ENCODE measurements at places on chromosomes 7 and 10. TPM values are rescaled to one million over a fixed set of nuclear protein-coding genes. Genes with fewer than 3 reads are reported as not detected.

DNA sequence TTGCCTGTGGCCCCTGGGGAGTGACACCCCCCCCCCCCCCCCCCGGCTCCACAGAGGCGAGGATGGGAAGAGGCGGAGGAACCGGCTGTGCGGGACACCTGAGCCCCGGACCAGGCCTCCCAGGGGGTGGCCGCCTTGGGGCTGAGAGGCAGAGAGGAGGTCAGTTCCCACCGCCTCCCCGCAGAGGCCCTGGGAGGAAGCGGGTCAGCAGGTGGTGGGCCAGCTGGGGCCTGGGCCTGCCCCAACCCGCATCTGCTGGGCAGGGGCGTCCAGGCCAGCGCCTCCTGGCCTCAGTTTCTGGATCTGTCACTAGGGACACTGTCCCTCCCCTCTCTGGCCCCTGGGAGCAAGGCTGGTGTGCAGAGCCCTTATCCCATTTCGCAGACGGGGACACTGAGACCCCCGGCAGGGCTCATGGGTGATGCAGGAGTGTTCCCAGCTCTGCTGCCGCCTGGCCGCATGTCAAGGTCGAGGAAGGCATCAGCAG is 14.6 kb upstream of the LFNG start:
- DNase-seq = peak; percentile 72

DNA sequence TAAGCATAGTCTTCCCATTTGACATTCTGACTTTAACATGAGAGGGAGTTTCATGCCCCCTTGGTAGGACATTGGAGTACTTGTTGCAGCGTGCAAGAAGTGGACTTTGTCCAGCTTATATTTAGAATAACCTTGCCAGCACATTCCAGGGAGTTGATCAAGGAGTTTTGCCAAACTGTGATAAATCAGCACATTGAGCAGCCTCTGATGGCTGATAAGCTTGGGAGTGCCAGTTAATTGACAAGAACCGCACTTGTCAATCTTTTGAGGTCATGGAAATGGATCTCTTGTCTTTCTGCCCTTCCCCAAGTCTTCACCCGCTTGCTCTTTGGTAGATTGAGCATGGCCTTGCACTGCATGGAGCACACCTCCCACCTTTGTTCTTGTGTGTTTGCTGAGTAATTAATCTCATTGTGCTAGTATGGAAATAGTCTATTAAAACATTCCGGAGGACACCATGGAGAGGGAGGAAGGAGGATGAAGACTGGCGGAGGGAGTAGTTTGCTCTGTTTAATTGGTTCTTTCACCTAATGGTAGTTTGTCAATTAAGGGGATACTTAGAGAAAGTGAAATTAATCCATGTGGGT is 668.5 kb upstream of the GALNT17 start:
- no peak for DNase-seq

- DNase-seq = no peak
These were observed 157.0 kb downstream of the EMX2 start for GRCh38 chr10:117699436-117700075.

- DNase-seq = no peak
These were observed 24.6 kb downstream of the NAMPT start for GRCh38 chr7:106260136-106260561.

GRCh38 chr7:18257711-18258110 is 230.1 kb upstream of the PRPS1L1 start:
- no peak for DNase-seq

GRCh38 chr10:113320211-113320610 is 232.6 kb upstream of the HABP2 start:
- DNase-seq = no peak

GRCh38 chr7:123944395-123944794 is 19.4 kb downstream of the SPAM1 start:
- DNase-seq = no peak

DNA sequence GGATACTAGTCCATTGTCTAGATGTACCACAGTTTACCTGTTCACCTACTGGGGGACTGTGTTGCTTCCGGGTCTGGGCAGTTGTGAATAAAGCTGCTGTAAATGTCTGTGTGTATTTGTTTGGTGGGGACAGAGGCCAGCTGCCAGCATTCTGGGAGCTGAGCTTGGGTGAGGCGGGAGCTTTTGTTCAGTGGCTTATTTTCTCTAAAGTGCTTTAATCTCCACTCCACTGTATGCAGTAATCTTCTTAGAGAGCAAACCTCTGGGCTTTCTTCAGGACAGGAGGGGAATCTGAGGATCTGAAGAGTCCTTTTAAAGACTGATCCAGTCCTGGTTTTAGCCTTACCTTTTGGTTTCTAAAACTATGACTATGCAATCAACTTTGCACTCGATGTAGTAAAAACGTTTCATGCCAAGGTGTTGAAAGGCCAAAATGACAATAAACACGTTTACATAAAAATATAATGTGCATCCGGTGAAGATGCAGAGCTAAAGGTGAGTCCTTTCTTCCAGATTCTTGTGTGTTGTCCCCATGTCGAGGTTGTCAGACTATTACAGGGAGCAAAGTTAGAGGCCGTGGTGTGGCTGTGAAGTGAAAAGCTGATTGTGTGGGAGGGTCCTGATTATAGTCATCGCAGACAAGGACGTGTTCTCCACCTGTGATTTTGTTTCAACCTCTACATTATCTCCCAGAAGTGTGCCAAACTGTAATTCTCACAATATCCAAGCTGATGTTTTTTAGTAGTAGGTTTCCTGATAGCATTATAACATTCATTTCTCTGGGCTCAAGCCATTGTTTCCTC is 279.8 kb downstream of the CAMK1D start:
- DNase-seq = no peak

DNA sequence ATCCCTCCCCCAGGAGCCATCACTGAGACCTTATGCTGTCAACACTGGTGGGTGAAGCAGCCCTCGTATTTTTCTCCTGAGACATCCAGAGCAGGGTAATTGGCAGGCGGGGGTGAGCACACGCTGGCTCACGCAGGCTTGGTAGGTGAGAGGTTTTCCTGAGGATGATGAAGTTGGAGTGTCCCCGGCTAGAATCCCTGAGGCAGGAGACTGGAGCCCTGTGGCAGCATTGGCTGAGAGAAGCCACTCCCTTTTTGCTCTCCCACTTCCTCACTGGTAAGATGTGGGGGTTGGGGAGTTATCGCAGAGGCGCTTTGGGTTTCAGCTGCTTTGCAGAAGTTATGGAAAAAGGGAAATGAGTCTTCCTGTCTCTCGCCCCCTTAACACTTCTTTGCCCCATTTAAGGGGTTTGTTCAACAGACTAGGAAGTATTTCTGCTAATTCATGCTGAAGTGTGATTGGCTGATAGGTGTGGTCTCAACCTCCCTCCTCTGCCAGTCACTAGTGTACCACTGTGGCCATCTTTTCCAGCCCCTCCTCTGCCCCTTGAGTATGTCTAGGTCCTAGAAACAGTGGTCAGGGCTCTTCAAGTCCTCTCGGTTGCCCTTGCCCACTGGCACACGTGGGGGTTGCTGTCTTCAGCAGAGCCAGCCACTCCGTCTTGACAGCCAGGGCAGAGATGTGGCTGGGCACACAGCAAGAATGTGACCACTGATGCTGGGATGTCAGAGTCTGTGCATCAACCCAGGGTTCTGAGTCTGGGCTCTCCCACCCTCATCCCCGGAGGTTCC is 5.7 kb downstream of the ARPC1B start:
- DNase-seq = no peak

- no peak for DNase-seq
These were observed 7.6 kb downstream of the STEAP4 start for GRCh38 chr7:88299126-88299525.

GRCh38 chr10:6504296-6504695 is 75.8 kb downstream of the PRKCQ start:
- DNase-seq = no peak

DNA sequence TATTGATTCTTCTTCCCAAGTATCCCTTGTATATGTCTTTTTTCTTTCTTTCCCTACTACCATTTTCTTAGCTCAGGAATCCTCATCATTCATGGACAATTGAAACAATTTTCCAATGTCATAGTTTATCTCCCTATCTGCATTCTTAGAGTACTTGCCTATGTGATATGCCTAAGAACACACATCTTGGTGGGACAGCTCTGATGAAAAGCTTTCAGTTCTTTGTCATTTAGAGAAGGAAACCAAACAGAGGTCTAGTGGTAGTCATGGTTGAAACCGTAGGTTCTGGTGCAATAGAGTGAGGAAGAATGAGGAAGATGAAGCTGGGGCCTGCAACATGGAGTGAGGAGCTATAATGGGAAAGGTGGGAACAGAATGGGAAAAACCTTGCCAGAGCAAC is 28.2 kb downstream of the TDRD1 start:
- DNase-seq = no peak

DNA sequence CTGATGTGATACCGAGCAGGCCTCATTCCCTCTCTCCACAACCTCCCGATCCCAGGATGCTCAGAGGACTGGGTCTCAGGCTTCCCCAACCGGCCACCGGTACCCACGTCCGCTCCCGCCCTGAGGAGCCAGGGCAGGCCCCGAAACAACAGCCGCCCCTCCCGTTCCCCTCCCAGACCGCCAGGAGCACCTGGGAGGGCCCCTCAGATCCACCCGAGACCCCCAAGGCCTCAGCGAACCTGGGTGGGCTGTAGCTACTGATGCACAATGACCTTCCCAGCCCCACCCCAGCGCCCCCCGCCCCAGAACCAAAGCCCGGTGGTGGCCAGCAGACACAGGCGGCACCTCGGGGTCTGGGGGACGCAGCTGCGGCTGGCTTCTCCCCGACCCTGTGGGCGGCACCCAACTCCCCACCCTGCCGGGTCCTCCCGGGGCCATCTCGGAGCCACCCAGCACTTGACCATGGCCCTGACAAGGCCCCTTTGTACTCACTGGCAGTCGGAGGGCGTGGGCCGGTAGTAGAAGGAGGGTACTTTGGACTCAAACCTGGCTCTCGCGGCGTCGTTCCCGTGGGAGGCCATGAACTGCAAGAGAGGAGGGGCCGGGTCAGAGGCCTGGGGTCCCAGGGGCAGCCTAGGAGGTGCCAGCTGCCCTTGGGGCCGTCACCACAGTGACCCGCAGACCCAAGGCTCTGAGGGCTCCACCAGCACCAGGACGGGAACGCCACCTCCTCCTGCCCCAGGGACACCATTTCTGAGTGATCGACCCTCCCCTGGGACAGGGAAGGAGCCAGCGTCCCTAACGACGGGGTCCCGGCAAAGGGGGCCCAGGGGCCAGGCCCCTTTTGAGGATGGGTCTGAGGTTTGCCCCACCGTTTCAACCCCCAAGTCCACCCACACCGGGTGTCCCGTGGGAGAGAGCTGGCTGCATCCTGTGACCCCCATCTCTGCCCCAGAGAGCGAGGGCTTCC is 28.1 kb downstream of the ADAP1 start:
- DNase-seq = peak; percentile 18

- no peak for DNase-seq
These were observed 873.9 kb upstream of the MBL2 start for GRCh38 chr10:53646525-53646924.

Gene LBX1
- total RNA-seq = 0.11 TPM

Gene PRSS2
- total RNA-seq = not detected

Gene WNT2
- 13.9 TPM for total RNA-seq

Measured in upper lobe of left lung (tissue), 6 donors.